H1 (cell line): ENCODE measurements at places on chromosomes 4 and X. TPM values are rescaled to one million over a fixed set of nuclear protein-coding genes. Genes with fewer than 3 reads are reported as not detected.

DNA sequence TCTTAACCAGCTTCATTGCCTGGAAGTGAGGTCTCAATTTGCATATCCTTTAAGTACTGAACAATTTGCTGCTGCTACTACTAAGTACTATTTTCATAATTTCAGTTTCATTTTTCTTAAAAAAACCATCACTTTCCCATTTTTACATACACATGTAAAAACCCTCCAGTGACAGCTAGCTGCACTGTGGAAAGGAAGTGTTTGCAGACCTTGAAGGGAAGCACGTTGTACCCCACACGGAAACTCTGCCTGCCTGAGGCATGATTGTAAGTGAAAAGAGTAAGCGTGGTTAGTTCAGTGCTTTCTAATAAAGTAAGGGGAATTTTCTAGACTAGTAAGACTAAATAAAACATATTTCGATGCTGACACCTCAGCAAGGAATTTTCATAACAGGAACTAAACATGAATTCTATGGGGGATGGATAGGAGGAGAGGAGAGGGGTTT is 103.6 kb downstream of the RAPGEF2 start:
- no peak overlapping the region for H3K4me3 ChIP-seq
- H3K4me1 ChIP-seq: no peaks in the 10 kb centered on the region
- no peaks in the 10 kb centered on the region for H3K27me3 ChIP-seq
- H3K36me3 ChIP-seq: peaks cover 3% of the 10 kb centered on the region

GRCh38 chrX:14010566-14010965 is 19.1 kb downstream of the GEMIN8 start:
- H3K27ac ChIP-seq: no peak overlapping the region
- H3K27me3 ChIP-seq: no peaks in the 10 kb centered on the region
- no peaks in the 10 kb centered on the region for H3K4me1 ChIP-seq

- H3K4me1 ChIP-seq: peaks cover 9% of the 10 kb centered on the region
- no peak overlapping the region for H3K27ac ChIP-seq
- H3K4me3 ChIP-seq: no peak overlapping the region
Observed at GRCh38 chrX:446245-446644, 59.5 kb upstream of the PPP2R3B start.

- no peak overlapping the region for H3K4me3 ChIP-seq
- no peaks in the 10 kb centered on the region for H3K36me3 ChIP-seq
- H3K27ac ChIP-seq: no peak overlapping the region
- no peak for DNase-seq
- H3K4me1 ChIP-seq: no peaks in the 10 kb centered on the region
Observed at GRCh38 chr4:45283352-45283751, 557.0 kb upstream of the GNPDA2 start.

GRCh38 chrX:153539171-153539978 is 21.9 kb downstream of the ATP2B3 start:
- peak; percentile 31 for DNase-seq
- H3K4me1 ChIP-seq: no peaks in the 10 kb centered on the region
- no peaks in the 10 kb centered on the region for H3K36me3 ChIP-seq
- H3K27ac ChIP-seq: no peak overlapping the region
- no peaks in the 10 kb centered on the region for H3K27me3 ChIP-seq
- no peak overlapping the region for H3K4me3 ChIP-seq

DNA sequence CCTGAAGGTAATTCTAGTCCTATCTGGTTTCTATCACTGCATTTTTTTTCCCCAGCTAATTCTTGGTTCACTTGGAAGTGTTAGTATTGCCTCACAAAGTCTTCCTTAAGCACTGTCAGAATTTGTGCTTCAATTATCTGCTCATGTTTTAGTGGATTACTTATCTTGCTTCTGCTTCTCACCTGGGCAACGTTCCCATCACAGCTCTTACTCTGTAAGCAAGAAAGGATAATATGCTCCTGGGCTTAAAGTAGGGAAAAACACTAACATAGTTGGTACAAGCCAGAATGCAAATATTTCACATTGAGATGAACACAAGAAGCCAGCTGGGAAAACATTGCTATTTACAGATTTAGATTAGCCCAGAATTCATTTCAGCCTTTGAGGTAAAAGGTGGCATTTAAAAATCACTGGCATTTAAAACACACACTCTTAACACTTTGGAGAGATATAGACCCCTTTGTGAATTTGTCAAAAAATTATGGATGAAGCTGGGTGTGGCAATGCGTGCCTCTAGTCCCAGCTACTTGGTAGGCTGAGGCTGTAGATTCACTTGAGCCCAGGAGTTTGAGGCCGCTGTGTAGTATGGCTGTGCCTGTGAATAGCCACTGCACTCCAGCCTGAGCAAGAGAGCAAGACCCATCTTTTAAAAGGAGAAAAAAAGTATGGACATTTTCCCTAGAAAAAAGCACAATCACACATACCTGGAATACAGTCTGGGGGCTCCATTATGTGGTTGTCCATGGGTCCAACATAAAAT is 6.6 kb upstream of the PTPN13 start:
- no peak overlapping the region for H3K4me3 ChIP-seq
- no peaks in the 10 kb centered on the region for H3K27me3 ChIP-seq
- no peak overlapping the region; the same call in 1 of the 2 replicates for H3K27ac ChIP-seq
- no peak for DNase-seq
- no peaks in the 10 kb centered on the region for H3K36me3 ChIP-seq

GRCh38 chrX:54415534-54416350 is 24.5 kb upstream of the TSR2 start:
- peak; percentile 55 for DNase-seq
- no peaks in the 10 kb centered on the region for H3K4me1 ChIP-seq
- H3K36me3 ChIP-seq: no peaks in the 10 kb centered on the region
- no peak overlapping the region for H3K27ac ChIP-seq

- H3K4me1 ChIP-seq: no peaks in the 10 kb centered on the region; the same call in 1 of the 2 replicates
- no peaks in the 10 kb centered on the region for H3K36me3 ChIP-seq
- DNase-seq: no peak
Observed at GRCh38 chrX:134603806-134604700, 54.2 kb downstream of the PLAC1 start.

- no peaks in the 10 kb centered on the region for H3K36me3 ChIP-seq
- H3K27me3 ChIP-seq: no peaks in the 10 kb centered on the region
- no peak for DNase-seq
- no peak overlapping the region for H3K4me3 ChIP-seq
Observed at GRCh38 chr4:185093603-185094002, 49.5 kb upstream of the SLC25A4 start.

DNA sequence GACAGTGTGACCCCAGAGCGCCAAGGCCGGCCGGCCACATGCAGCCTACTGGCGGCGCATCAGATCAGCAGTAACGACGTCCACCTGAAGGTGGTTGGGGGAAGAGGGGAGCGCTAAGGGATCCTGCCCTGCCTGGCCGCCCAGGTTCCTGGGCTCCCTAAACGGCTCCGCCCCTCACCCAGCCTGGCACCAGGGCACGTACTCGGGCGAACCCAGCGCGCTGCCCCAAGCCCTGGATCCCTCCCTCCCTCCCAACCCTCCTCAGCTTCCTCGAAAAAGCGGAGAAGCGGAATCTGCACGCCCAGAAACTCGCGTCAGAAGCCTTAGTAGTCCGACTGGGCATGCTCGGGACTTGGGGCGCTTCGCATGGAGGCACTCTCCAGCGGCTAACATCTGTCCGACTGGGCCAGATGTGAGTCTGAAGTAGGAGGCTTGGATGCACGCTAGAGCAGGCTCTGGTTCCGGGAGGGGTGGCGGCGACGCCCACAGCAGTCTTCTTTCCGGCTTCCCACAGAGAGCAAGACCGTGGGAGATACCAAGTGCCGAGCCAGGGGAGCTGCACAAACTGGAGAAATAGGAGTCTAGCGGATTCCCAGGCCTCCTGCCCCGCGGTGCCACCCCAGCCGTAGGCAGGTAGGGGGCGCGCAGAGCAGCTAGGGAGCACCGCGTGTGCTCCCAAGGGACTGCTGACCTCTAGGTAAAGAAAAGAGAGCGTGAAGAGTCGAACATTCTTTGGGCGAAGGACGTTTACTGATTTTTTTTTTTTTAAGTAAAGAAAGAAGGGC is 114.3 kb upstream of the TEX13C start:
- DNase-seq: no peak
- peak overlapping the region; percentile 70 for H3K4me3 ChIP-seq
- no peak overlapping the region for H3K27ac ChIP-seq
- no peaks in the 10 kb centered on the region for H3K36me3 ChIP-seq
- peaks cover 2% of the 10 kb centered on the region for H3K27me3 ChIP-seq

GRCh38 chr4:17623451-17624001 is 9.1 kb downstream of the MED28 start:
- DNase-seq: no peak
- no peak overlapping the region for H3K4me3 ChIP-seq
- H3K36me3 ChIP-seq: peaks cover 93% of the 10 kb centered on the region
- H3K4me1 ChIP-seq: no peaks in the 10 kb centered on the region
- H3K27me3 ChIP-seq: no peaks in the 10 kb centered on the region

DNA sequence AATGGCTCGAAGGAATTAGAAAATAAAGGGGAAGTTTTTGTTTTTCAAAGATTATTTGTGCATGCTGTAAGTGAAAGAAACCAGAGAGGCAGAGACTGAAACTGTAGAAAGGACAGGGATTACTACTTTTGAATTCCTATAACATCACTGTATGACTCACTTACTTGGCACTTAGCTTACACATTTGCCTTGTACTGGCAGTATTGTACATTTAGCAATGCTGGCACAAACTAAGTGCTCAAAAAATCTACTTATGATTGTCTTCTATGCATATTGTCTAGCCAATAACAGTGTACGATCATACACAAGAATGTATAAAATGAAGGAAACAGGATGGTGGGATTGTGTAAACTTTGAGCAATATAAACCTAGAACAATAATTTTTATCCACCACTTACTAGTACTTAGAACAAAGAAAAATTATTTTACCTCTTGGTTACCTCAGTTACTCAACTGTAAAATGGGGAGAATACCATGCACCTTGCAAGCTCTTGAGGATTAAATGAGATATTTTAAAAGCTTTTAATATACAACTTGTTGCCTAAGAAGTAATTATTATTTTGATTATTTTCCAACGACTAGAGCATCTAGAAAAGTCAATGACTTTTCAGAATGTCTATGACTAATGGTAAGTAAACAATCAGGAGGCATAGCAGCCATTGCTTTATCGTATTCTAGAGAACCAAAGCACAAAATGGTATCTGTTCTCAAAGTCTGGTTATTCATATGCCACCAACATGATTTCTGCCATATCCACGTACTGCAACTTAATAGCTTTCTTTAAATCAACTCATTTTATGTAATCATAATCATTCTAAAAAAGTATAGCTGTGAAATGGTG is 4.7 kb downstream of the FAM120C start:
- DNase-seq: no peak
- no peak overlapping the region for H3K4me3 ChIP-seq
- H3K27ac ChIP-seq: no peak overlapping the region
- H3K27me3 ChIP-seq: no peaks in the 10 kb centered on the region
- peaks cover 2% of the 10 kb centered on the region; the same call in 1 of the 2 replicates for H3K4me1 ChIP-seq

- peaks cover 8% of the 10 kb centered on the region; the same call in 1 of the 2 replicates for H3K4me1 ChIP-seq
- no peak overlapping the region for H3K4me3 ChIP-seq
- DNase-seq: no peak
- no peaks in the 10 kb centered on the region for H3K36me3 ChIP-seq
Observed at GRCh38 chr4:48024522-48024921, 8.0 kb downstream of the NIPAL1 start.

GRCh38 chr4:92514627-92515026 is 210.9 kb downstream of the GRID2 start:
- DNase-seq: no peak
- H3K36me3 ChIP-seq: no peaks in the 10 kb centered on the region

DNA sequence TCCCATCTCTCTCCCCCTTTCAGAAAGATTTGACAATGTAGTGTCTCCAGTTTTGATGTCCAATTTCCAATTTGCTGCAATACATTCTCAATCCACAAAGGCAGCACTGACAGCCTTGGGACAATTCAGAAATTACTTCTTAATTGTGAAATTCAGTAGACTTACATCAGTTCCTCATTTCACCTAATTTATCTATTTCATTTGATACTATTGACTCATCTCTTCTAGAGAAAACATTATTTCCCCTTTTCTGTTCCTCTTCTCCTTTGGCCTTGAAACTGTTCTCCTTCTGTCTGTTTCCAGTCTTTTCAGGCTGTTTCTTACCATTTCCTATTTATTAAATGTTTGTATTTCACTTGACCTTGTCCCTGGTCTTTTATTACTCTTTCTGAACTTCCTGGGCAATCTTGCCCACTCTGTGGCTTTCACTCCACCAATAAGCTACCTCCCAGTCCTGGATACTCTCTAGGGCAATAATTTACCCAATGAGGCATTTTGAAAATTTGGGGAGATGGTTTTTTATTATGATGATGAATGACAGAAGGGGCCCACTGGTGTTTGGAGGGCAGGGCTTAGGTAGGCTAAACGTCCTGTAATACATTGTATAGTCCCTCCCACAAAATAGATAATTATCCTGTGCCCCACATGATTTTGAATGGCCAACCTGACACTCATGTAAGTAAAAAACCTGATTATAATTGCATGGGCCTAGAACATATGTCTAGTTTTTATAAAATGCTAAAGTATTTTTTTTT is 498.0 kb upstream of the BOD1L1 start:
- no peaks in the 10 kb centered on the region for H3K36me3 ChIP-seq
- no peaks in the 10 kb centered on the region for H3K27me3 ChIP-seq
- H3K27ac ChIP-seq: no peak overlapping the region
- H3K4me1 ChIP-seq: no peaks in the 10 kb centered on the region
- no peak overlapping the region for H3K4me3 ChIP-seq
- DNase-seq: no peak

GRCh38 chr4:156906325-156906724 is 65.3 kb downstream of the PDGFC start:
- H3K27me3 ChIP-seq: no peaks in the 10 kb centered on the region
- H3K4me1 ChIP-seq: no peaks in the 10 kb centered on the region
- no peak overlapping the region for H3K27ac ChIP-seq
- H3K4me3 ChIP-seq: no peak overlapping the region

GRCh38 chrX:71917621-71918343 is 7.1 kb downstream of the NHSL2 start:
- no peaks in the 10 kb centered on the region for H3K36me3 ChIP-seq
- no peak overlapping the region for H3K4me3 ChIP-seq
- H3K27ac ChIP-seq: no peak overlapping the region
- DNase-seq: no peak
- peaks cover 18% of the 10 kb centered on the region; the same call in 1 of the 2 replicates for H3K4me1 ChIP-seq

- H3K36me3 ChIP-seq: no peaks in the 10 kb centered on the region
- H3K27me3 ChIP-seq: peaks cover 74% of the 10 kb centered on the region
- no peak for DNase-seq
- H3K4me3 ChIP-seq: peak overlapping the region; percentile 91
Observed at GRCh38 chr4:105147553-105148161, 981 bp downstream of the TET2 start.

GRCh38 chrX:2958199-2958598 is 29.1 kb upstream of the ARSD start:
- no peak overlapping the region for H3K4me3 ChIP-seq

The NOP14 gene
- 44.4 and 45.3 TPM in 2 replicates for total RNA-seq

The XAGE2 gene
- total RNA-seq: not detected in 2 replicates

The UGT2B17 gene
- total RNA-seq: not detected in 2 replicates

The ETDB gene
- not detected in 2 replicates for total RNA-seq

The GPR119 gene
- not detected in 2 replicates for total RNA-seq

The CCSER1 gene
- 0.84 and 0.90 TPM in 2 replicates for total RNA-seq

The BMX gene
- not detected in 2 replicates for total RNA-seq

The FGF2 gene
- 145 and 153 TPM in 2 replicates for total RNA-seq

The DRP2 gene
- total RNA-seq: 0.20 and 0.25 TPM in 2 replicates

The FGA gene
- not detected in 2 replicates for total RNA-seq

The GRPR gene
- total RNA-seq: 18.5 and 18.6 TPM in 2 replicates
